ENCODE measurements at places on chromosomes 16 and 17. TPM values are rescaled to one million over a fixed set of nuclear protein-coding genes. Genes with fewer than 3 reads are reported as not detected.

GRCh38 chr17:2853283-2854142, 57.3 kb downstream of the RAP1GAP2 start:
- no peak overlapping the region for H3K27ac ChIP-seq
- H3K4me3 ChIP-seq: peak overlapping the region; percentile 89
- no peaks in the 10 kb centered on the region for H3K36me3 ChIP-seq
- peaks cover 4% of the 10 kb centered on the region for H3K4me1 ChIP-seq

DNA sequence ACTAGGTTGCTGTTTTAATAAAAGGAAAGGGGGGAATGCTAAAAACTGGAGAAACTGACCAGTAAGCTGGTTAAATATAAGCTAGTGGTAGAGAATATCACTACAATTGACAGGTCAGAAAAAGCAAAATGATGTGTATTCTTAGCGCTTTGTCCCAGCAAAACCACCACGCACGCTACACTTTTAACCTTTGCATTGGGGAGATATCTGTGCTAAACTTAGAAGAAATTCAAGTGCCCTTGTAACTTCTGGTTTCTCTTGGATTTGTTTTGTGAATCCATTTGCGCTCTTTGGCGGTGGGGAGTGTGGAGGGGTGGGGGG, 1.4 kb downstream of the GAN start:
- no peak for DNase-seq
- H3K4me1 ChIP-seq: peaks cover 3% of the 10 kb centered on the region
- no peaks in the 10 kb centered on the region for H3K27me3 ChIP-seq
- peak overlapping the region; percentile 90 for H3K4me3 ChIP-seq
- no peak overlapping the region for H3K27ac ChIP-seq

CDR2L gene
- total RNA-seq: 17.3 TPM

IGFBP4 gene
- 69.0 TPM for total RNA-seq

SPATA33 gene
- total RNA-seq: 21.8 TPM

HBM gene
- not detected for total RNA-seq

NPIPA2 gene
- total RNA-seq: 5.3 TPM

RGS11 gene
- 5.5 TPM for total RNA-seq

All from endodermal cell (in vitro differentiated cells).